ENCODE measurements at places on chromosomes 5 and 9.

GRCh38 chr9:93231121-93231694 is 47.3 kb downstream of the WNK2 start:
- no peak for DNase-seq

DNA sequence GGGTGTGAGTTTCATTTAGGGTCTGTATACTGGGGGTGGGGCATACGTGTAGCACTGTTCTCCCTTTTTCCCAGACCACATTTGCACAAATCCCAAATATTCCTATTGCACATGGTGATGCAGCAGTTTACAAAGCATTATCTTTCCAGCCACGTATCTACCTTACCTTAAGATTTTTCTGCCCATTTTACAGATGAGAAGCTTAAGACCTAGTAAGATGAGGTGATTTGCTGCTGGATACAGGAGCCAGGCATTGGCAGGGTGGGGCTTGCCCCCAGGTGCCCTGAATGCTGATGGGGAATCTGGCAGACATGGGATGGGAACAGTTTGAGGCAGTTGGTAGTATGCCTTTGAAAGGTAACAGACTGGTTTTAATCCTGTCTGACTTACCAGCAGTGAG is 12.5 kb downstream of the LHX2 start:
- DNase-seq, result no peak

DNA sequence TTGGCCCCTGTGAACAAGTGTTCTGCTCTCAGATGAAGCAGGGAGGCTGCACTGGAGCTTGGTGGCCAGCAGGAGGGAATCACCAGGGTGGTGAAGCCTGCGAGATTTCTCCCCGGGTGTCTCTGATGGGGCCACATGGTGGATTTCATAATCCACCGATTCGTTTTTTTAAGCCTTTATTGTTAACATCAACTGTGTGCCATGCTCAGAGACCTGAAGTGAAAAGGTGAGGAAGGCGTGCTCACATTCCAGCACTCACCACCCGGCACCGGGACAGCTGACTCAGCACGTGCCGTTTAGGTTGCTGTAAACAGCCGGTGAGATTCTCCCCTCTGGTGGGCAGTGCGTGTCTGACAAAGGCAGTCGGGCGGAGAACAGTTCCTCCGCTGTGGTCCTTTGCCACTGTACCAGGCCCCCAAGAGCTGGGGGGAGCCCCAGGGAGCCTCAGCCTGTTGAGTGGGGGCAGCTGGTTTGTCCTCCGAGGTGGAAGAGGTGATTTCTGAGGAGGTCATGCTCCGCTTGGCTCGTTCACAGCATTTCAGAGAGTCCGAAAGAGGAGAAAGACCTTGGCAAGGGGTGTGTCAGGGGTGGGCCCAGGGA is 12.7 kb upstream of the AHRR start:
- DNase-seq, result no peak

GRCh38 chr5:94188725-94189124 is 429.7 kb downstream of the KIAA0825 start:
- DNase-seq, result no peak

DNA sequence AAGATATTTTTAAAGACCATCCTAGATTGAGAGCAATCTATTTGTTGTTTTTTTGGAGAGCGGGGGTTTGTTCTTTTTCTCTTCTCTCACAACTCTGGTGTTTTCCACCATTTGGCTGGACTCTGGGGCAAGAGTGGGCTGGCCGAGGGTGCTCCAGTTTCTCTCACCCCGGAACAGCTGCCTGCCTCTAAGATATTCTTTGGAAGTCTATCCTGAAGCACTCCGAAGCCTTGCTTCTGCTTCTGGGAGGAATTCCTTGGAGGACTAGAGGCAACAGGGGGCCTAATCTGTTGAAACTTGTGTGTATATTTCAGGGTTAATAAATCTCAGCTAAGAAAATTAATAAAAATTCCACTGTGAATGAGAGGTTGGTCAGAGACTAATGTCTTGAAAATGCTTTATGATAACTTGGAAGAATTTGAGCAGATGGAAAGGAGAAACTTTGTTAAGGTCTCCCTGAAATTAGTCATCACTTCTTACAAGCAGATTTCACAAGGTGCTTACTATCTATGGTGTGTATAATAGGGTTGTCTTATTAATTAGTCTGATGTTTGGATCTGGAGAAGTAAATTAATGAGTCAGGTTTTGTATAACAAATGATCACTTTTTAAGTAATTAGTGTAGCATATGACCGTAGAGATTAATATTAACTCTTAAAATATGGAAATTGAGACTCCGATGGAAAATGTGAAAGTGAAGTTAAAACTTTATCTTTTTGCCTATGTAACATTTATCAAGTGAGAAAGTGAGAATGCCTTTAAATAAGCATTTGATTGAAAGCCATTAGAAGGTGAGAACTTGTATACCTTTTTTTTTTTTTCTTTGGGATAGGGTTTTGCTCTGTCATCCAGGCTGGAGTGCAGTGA is 4.0 kb downstream of the MAN2A1 start:
- no peak for DNase-seq

All from NCI-H2171 treated with DMSO at 0.1 percent for 48 hours (cell line).